Stimulated activated CD4-positive, alpha-beta T cell treated with anti-CD3 and anti-CD28 coated beads, Interleukin-1b, Interleukin-23, amount 100 ng/mL, for 1 hour (primary cell): ENCODE measurements at places on chromosomes 5 and 9.

DNA sequence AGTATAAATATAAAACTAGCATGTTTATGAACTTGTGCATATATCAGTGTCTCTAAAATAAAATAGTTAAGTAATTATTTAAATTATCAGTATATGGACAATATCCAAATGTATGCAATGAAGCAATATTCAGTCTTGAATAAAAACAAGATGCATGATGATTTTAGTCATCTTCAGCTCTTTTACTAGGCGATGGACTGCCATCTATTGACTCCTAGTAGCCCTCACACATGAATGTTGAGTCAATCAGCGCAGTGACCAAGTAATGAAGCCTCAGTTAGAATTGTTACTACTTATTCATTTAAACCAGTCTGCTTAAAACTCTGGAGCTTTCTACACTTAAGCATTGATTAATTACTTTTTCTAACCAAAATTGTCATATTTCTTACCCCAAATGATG is 92.9 kb upstream of the GRHPR start:
- DNase-seq: no peak

GRCh38 chr5:64653766-64654560 is 36.3 kb upstream of the SHISAL2B start:
- DNase-seq: no peak

DNA sequence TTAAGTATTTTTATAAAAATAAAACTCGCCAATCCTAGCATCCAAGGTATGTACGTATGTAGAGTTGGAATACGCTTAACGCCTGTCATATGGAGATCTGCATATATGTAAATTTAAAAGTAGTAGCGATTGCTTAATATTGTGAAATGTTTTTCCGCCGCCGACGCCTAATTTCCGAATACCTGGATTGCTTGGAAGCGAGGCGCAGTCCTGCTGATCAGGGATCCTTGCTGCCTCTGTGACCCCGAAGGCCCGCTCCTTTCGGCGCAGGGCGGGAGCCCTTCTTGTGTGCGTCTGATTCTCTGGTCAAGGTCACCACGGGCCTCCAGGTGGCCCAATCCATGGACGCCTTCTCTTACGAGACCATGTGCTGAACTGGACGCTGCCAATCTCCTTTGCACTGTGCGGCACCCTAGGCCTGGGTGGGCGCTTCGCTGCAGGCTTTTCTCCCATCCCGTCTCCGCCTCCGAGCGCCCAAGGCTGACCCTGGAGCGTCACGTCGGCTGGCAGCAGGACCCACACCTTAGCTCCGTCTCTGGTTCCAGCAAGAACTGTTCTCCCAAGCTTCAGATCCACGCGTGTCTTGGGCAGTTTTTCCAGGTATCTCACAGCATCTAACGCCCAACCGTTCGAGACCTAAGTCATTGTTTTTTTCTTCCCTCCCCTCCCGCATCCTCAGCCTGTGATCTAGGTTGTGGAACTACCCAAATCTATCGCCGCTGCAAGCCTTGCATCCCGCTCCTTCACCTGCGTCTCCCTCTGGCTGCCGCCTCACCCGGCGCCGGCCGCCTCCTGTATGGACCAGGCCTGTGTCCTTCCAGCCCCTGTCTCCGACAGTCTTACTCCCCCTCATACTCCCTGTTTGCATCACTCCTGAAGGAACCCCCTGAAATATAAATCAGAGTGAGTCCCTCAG is 3.6 kb upstream of the TRIM41 start:
- no peak for DNase-seq

DNA sequence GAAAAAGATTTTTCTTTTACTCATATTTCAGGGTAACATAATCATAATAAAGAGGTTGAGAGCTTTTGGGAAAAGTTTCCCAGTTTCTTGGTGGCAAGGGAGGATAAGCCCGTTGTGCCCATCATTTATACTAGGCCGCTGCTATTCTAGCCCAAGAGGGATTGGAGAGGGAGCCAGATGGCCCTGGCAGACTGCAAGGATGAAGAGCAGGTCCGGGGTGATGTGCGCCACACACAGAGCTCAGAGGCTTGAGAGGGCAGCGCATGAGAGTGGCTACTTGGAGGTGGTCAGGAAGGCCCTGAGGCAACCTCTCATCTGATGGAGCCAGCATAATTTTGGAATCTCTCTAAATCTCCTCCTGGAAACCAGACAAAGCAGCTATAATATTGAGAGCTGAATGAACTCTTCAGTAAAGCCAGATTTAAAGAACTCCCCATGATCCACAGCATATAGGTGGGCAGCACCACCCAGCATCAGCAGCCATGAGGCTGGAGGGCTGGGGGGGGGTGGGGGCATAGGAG is 110.1 kb downstream of the MED27 start:
- no peak for DNase-seq
